Ascending aorta (tissue), 2 donors: ENCODE measurements at places on chromosomes 3 and 15. TPM values are rescaled to one million over a fixed set of nuclear protein-coding genes. Genes with fewer than 3 reads are reported as not detected.

The CPN2 gene
- total RNA-seq, result not detected

DNA sequence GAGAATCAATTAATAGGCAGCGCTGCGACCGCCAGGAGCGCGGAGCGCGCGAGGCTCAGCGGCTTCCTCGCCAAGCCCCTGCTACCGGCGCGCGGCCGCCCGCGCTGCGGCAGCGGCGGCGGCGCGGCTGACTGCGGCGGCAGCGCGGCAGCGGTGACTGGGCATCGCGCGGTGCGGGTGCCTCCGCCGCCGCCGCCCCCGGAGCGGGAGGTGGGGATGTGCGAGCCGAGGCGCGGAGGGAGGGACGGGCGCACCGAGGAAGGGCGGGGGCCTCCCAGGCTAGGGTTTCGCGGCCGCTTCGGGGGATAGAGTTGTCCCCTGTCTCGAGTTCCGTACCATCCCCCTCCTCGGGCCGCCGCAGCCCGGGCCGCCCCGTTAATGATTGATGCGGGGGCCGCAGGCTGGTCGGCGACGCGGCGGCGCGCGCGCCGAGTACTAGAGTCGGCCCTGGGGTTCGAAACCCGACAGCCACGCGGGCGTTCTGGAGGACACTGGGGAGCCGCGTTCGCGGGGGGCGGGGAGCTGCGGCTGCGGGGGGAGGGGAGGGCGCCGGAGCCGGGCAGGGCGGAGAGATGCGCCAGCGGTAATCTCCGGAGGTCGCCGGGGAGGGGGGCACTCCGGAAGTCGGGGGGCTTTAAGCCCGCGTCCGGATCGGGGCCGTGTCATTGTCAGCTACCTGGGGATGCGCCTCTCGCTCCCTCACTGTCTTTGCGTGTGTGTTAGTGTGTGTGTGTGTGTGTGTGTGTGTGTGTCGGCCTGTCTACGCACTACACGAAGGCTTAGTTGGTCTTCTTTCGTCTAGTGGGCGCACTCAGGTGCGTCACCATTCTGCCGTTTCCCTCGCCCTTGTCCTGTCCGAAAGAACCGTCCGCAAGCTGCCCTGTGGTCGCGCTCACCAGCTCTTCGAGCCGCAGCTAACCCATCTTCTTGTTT is at the start of gene PAQR9:
PAQR9 (minus strand) TSS at position 159 of the 933 bp plus-strand sequence. CDS start 338 bp downstream, outside the sequence.
- peak within 1 kb of the TSS; percentile 83 for H3K4me3 ChIP-seq
- no peaks in the 10 kb centered on the region for H3K27me3 ChIP-seq
- no peak within 1 kb of the TSS for H3K27ac ChIP-seq
- DNase-seq, result no peak
- H3K4me1 ChIP-seq, result no peaks in the 10 kb centered on the region
- no peaks in the 10 kb centered on the region for H3K36me3 ChIP-seq

GRCh38 chr3:156600834-156601233 is 45.9 kb upstream of the SSR3 start:
- no peaks in the 10 kb centered on the region for H3K27me3 ChIP-seq
- H3K36me3 ChIP-seq, result no peaks in the 10 kb centered on the region
- H3K27ac ChIP-seq, result no peak overlapping the region
- no peak overlapping the region for H3K4me3 ChIP-seq

DNA sequence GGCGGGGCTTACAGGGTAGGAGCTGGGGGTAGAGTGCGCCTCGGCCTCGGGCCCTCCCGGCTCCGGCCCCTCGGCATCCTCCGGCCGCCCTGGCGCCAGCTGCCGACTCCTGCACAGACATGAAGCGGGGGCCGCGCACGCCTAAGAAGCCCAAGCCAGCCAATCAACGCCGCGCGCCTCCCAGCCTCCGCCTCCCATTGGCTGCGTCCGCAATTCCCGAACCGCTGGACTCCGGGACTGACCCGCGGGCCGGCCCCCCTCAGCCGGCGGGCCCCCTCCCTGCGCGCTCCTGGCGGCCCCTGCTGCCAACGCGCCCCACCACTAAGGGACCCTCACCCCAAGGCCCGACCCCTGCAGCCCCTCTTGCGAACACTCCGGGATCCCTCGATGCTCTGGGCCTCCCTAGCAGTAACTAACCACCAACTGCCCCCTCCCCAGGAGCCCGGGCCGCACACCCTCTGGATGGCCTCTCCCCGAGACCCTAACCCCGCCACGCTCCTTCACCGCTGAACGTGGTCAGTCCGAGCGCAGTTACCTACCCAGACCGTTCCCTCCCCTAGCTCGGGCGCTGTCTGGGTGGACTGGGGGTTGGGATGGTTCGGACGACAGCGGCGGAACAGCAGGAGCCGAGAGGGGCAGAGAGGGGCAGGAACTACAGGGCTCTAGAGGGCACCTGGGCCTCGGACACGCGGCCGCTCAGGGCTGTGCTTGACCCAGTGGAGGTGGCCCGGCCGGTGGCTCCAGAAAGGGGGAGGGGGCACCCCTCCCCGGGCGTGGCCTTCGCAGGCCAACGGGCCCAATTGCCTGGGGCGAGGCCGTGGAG is 5.0 kb downstream of the GATA2 start:
- H3K4me3 ChIP-seq, result peak overlapping the region; percentile 71
- DNase-seq, result peak; percentile 83
- no peaks in the 10 kb centered on the region for H3K36me3 ChIP-seq
- peaks cover 45% of the 10 kb centered on the region for H3K4me1 ChIP-seq
- H3K27me3 ChIP-seq, result peaks cover 70% of the 10 kb centered on the region

DNA sequence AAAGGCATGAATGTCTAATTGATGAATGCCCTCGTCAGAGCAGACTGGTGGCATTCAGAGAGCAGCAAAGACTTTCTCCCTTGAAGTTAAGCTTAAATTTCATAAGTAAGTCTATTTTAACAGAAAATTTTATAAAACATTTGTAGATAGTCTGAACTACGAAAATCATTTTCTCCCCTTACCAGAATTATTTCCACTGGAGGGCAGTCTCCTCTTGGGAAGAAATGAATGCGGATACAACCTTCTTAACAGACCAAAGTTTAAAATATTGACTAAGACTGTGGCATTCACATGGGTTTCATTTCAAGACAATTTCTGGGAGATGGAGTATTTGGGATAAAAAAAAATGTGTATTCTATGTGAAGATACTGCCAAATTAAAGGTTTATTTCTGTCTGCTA is 669.0 kb downstream of the FHIT start:
- no peak overlapping the region for H3K4me3 ChIP-seq
- no peak overlapping the region for H3K27ac ChIP-seq
- no peaks in the 10 kb centered on the region for H3K27me3 ChIP-seq
- H3K4me1 ChIP-seq, result no peaks in the 10 kb centered on the region

The CCDC14 gene
- 6.5 TPM for total RNA-seq

- H3K36me3 ChIP-seq, result no peaks in the 10 kb centered on the region
- no peak overlapping the region for H3K4me3 ChIP-seq
- no peak overlapping the region for H3K27ac ChIP-seq
Measured at GRCh38 chr15:94526071-94526689, 294.8 kb downstream of the MCTP2 start.

DNA sequence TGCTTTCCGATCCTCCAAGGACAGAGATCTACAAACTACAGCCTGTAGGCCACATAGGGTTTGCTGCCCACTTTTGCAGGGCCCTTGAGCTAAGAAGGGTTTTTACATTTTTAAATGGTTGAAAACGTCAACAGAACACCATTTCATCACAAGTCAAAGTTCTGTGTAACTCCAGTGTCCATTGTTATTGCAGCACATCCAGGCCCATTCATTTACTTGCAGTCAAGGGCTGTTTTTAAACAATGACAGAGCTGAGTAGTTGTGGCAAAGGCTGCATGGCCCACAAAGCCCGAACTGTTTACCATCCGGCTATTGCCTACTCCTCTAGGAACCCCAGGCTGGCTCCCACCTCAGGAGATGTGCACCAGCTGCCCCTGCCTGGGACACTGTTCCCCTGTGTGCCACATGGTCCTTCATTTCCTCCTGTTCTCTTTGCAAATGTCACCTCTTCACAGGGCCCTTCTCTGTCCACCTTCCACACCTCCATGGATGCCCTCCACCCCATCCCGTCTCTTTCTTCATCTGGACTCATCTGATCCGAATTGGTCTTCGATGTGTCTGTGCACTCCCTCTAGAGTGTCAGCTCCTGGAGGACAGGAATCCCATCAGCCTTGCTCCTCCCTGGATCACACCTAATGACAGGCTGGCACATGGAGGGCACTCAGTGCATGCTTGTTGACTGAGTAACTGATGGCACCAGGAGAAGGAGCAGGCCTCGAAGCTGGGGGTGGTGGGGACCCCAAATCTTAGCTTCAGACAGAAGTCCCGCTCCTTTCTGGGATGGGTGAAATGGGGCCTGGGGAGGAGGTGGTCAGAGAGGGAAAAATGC is 69.5 kb upstream of the IQSEC1 start:
- DNase-seq, result peak; percentile 58
- H3K4me1 ChIP-seq, result no peaks in the 10 kb centered on the region
- H3K4me3 ChIP-seq, result no peak overlapping the region
- no peak overlapping the region for H3K27ac ChIP-seq

GRCh38 chr3:151625586-151625985 is 108.1 kb upstream of the AADACL2 start:
- no peak for DNase-seq
- no peak overlapping the region for H3K27ac ChIP-seq
- no peak overlapping the region for H3K4me3 ChIP-seq

The CLSTN2 gene
- total RNA-seq, result 65.8 TPM

- H3K4me1 ChIP-seq, result no peaks in the 10 kb centered on the region
- no peak overlapping the region for H3K4me3 ChIP-seq
- no peaks in the 10 kb centered on the region for H3K27me3 ChIP-seq
- no peak for DNase-seq
- H3K36me3 ChIP-seq, result no peaks in the 10 kb centered on the region
- no peak overlapping the region for H3K27ac ChIP-seq
Measured at GRCh38 chr3:187935623-187936156, 190.4 kb upstream of the BCL6 start.

DNA sequence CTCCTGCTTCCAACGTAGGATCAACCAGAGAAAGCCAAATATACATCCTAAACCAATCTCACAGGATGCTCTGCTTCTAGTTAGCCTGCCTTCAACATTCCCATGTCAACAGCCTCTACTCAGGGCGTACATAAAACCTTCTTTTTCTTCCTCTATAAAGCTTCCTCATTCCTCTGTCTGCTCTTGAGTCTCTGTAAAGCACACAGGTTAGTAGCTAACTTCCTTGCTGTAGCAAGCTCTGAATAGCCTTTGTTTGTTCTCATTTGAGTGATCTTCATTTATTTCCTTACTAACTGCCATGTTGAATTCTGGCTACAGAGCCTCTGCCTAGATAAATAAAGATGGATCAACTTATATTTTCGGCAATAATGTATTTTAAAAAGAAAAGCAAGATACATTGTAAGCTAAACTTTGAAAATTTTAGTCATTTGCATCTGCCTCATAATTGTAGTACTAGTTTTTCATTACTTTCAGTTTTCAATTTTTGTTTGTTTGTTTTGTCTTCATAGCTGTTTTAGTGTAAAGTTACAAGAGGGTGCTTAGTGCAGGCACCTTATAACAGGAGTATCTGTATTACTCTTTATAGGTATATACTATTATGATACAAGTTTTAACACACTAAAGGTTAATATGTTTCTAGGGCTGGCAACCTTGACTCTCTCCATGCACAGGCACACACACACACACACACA is 498.2 kb downstream of the PYDC2 start:
- DNase-seq, result no peak
- H3K27ac ChIP-seq, result no peak overlapping the region
- H3K4me1 ChIP-seq, result no peaks in the 10 kb centered on the region
- no peaks in the 10 kb centered on the region for H3K27me3 ChIP-seq

- H3K4me1 ChIP-seq, result no peaks in the 10 kb centered on the region
- no peaks in the 10 kb centered on the region for H3K36me3 ChIP-seq
- no peak overlapping the region for H3K27ac ChIP-seq
- H3K4me3 ChIP-seq, result no peak overlapping the region
- no peak for DNase-seq
- H3K27me3 ChIP-seq, result no peaks in the 10 kb centered on the region
Measured at GRCh38 chr3:34919025-34919424, 720.3 kb upstream of the ARPP21 start.

The FANCD2OS gene
- not detected for total RNA-seq

GRCh38 chr3:186032321-186032720 is 76.6 kb downstream of the ETV5 start:
- no peak overlapping the region for H3K27ac ChIP-seq
- H3K4me3 ChIP-seq, result no peak overlapping the region
- H3K36me3 ChIP-seq, result no peaks in the 10 kb centered on the region
- no peaks in the 10 kb centered on the region for H3K4me1 ChIP-seq
- DNase-seq, result no peak

DNA sequence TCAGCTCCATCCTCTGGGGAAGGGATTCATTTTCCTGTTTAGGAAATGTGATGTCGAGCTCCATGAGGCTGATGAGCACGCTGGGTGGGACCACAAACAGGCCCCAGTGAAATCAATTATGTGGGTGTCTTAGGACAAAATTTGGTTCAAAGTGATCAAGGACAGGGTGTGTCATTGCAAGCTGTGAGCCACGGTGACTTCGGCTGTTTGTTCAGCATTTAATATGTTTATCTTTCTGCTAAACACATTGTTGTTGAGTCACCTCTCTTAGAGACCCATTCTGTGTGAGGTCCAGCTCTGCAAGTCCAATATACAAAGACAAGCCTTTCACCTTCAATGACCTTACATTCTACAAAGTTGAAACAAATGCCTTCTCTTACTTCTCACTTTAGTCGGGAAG is 41.3 kb downstream of the SSR3 start:
- H3K4me1 ChIP-seq, result no peaks in the 10 kb centered on the region
- H3K4me3 ChIP-seq, result no peak overlapping the region
- no peak for DNase-seq
- H3K36me3 ChIP-seq, result no peaks in the 10 kb centered on the region
- no peak overlapping the region for H3K27ac ChIP-seq

- peak; percentile 89 for DNase-seq
- H3K4me3 ChIP-seq, result peak overlapping the region; percentile 22
- peaks cover 8% of the 10 kb centered on the region for H3K4me1 ChIP-seq
- no peaks in the 10 kb centered on the region for H3K36me3 ChIP-seq
- no peaks in the 10 kb centered on the region for H3K27me3 ChIP-seq
Measured at GRCh38 chr3:188051801-188052168, 102.2 kb upstream of the LPP start.

DNA sequence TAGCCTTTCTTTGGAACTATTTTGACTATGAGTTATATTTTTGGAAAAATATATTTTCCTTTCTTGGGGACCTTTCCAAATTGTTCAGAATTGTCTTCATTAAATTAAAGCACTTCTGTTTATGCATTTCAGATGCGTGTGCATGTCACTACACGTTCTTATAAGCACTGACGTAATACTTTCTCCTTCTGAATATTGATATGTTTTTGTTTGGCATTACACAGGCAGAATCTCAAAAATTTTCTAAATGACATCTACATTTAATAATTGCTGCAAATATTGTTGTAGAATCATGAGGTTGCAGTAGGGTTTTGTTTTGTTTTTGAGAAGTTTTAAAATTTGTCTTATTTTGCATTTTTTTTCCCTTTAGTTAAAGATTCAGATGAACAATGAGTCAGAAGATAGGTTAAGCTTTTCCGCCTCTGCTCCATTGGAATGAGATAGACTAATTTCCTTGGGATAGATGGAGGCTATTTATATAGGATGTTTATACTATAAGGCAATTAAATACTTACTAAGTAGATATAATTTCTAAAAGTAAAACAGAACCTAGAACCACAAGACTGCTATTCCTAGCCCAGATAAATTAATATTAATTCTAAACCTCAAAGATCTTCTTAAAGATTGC is 110.8 kb downstream of the MBNL1 start:
- peaks cover 9% of the 10 kb centered on the region for H3K4me1 ChIP-seq
- H3K27me3 ChIP-seq, result no peaks in the 10 kb centered on the region
- no peak for DNase-seq
- H3K27ac ChIP-seq, result peak overlapping the region; percentile 75
- H3K4me3 ChIP-seq, result no peak overlapping the region

- DNase-seq, result no peak
- H3K36me3 ChIP-seq, result no peaks in the 10 kb centered on the region
- H3K4me1 ChIP-seq, result no peaks in the 10 kb centered on the region
- no peak overlapping the region for H3K27ac ChIP-seq
Measured at GRCh38 chr15:39269821-39270220, 311.1 kb upstream of the THBS1 start.
